ENCODE measurements at places on chromosomes 4 and X.

DNA sequence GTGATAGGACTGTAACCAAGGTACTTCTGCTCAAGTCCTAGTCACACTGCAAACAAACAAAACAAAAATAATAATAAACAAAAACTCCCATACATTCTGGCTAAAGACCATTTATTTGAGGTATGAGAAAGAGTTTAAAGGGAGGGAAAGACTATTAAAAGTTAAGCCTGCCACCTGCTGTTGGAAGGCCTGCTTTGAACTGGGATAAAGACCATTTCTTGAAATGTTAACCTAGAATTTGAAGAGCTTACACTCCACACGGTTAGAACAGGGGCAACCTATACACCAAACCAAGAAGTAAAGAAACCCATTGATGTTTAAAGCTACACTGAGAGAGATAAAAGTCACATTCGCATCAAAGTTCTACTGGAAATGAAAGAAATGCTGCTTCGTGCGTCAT is 548.7 kb upstream of the DIPK2B start:
- no peak for DNase-seq

GRCh38 chr4:110149089-110149488 is 49.3 kb downstream of the ELOVL6 start:
- DNase-seq: no peak

DNA sequence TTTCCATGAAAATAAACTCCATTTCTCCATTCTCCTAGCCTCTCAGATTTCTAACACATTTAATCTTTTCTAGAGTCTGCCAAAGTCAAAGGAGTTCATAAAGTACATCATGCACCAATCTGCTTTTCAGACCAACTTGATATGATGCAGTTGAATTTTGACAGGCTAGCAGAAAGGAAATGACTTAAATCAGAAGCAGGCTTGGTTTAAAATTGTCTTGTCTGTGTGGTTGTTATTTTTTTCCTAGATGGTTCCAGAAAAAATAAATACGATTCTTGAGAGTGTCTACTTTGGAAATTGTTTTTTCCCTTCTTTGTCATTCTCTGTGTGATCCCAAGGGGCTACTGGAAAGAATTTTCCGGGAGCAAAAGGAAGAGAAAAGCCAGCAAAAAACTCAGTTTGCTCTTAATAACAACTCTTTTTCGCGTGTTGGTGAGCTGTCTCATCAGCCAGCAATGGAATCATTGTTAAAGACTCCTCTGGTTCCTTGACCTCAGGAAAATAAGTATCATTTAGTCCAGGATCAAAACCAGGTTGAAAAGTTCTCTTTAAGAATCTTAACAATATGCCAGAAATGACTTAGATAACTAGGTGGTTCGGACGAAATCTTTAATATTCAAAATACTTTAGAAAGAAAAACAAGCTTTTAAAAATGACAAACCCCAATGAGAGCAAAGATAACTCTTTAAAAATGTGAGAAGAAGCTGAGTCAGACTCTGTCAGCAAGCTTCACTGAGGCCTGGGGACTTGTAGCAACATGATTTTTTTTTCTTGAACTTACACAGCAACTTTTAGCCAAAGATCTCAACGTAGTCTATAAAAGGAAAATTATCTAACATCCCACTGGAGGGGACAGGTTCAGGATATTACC is 49.7 kb upstream of the GAB1 start:
- DNase-seq: no peak

DNA sequence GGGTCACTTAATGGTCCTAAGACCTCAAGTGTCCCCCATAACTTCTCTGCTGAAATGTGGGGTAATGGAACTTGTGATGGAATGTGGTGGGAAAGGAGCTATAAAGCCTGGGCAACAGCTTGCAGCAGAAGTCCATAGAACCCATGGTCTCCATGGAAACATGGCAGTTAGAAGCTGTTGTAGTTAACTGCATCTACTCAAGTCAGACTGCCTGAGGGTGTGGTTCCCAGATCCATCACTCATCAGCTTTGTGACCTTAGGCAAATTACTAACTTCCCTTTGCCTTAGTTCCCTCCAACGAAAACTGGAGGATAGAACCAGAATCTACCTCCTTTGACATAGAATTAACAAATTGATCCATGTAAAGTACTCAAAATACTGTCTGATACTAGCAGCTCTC is 113.0 kb downstream of the SPATA18 start:
- no peak for DNase-seq

- no peak for DNase-seq
These were observed 129.1 kb downstream of the COL4A6 start for GRCh38 chrX:108309144-108309543.

GRCh38 chr4:113941836-113942235 is 37.6 kb downstream of the ARSJ start:
- DNase-seq: no peak

- DNase-seq: peak; percentile 31
These were observed 335.2 kb downstream of the ADAM29 start for GRCh38 chr4:175253184-175253902.

GRCh38 chr4:184217634-184218033 is at the start of gene ENPP6:
ENPP6 (minus strand) TSS chr4:184217873; CDS start chr4:184217819, 54 bp downstream.
- DNase-seq: no peak

- no peak for DNase-seq
These were observed 36.6 kb downstream of the ADRA2C start for GRCh38 chr4:3802571-3803474.

- DNase-seq: no peak
These were observed 323.5 kb downstream of the PTTG2 start for GRCh38 chr4:38283724-38284123.

DNA sequence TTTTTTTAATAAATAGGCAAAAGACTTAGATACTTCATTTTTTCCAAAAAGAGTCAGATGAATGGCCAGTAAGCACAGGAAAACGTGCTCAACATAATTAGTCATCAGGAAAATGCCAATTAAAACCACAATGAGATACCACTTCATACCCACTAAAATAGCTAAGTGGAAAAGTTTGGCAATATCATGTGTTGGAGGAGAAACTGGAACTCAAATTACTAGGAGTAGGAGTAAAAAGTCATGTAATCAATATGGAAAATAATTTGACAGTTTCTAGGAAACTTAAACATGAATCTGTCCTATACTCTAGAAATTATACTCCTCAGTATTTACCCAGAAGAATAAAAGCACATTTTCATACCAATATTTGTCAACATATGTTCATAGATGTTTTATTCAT is 449.8 kb downstream of the INPP4B start:
- no peak for DNase-seq

DNA sequence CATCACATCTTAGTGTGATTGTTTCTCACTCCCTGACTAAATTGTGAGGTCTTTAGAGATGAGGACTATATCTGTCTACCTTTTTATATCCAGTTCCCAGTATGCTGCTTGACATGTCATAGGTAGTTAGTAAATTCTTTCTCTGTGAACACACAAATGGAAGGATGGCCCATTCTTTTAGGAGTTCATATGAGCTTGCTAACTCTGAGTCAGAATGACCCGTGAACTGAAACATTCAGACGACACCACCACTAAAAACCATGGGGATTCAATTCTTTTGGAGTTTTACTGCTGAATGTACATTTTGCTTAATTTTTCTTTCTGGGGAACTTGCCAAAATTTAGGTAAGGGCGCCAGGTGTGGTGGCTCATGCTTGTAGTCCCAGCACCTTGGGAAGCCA is 13.9 kb downstream of the OFD1 start:
- no peak for DNase-seq

DNA sequence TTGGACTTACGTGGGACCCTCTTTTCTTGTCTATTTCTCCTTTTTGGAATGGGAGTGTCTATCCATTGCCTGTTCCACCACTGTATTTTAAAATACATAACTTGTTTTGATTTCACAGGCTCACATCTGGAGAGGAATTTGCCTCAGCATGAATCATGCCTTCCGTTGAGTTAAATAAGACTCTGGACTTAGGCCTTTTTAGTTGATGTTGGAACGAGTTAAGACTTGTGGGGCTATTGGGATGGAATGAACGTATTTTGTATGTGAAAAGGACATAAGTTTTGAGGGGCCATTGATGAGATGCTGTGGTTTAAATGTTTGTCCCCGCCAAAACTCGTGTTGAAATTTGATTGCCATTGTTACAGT is 66.2 kb downstream of the BEX3 start:
- no peak for DNase-seq

DNA sequence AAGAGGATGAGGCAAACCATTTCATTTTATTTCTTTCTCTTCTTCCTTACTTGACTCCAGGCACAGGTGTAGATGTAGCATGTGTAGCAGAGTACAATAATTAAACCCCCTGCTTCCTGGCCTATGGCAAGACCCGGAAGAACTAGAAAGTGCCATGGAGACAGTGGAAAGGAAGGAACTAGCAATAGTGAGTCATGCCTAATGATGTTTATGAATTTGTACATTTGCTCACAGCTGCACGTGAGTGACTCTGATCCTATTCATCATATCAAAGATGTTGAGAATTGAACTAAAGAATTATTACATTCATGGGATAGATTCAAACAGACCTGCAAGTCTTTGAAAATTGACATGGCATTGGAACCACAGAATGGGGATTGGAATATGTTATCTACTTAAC is 2233.9 kb upstream of the TENM3 start:
- no peak for DNase-seq

- DNase-seq: no peak
These were observed 271.6 kb downstream of the GRIA3 start for GRCh38 chrX:123455693-123456092.

DNA sequence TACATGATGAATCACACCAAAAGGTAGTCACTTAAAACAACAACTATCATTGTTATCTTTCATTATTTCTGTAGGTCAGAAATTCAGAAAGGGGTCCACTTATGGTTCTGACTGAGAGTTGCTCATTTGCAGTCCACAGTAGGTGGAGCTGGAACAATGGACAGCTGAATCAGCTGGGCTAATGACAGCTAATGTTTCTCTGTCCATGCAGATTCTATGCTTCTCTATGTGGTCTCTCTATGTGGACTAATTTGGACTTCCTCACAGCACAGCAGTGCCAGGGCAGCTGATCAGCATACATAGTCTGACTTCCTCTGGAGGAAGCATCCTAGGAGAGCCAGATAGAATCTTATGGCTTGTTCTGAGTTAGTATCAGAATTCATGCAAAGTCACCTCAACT is 131.7 kb upstream of the INTU start:
- no peak for DNase-seq

GRCh38 chr4:70570796-70571195 is 21.3 kb upstream of the AMBN start:
- no peak for DNase-seq

- no peak for DNase-seq
These were observed 46.1 kb upstream of the S100G start for GRCh38 chrX:16603822-16604221.

DNA sequence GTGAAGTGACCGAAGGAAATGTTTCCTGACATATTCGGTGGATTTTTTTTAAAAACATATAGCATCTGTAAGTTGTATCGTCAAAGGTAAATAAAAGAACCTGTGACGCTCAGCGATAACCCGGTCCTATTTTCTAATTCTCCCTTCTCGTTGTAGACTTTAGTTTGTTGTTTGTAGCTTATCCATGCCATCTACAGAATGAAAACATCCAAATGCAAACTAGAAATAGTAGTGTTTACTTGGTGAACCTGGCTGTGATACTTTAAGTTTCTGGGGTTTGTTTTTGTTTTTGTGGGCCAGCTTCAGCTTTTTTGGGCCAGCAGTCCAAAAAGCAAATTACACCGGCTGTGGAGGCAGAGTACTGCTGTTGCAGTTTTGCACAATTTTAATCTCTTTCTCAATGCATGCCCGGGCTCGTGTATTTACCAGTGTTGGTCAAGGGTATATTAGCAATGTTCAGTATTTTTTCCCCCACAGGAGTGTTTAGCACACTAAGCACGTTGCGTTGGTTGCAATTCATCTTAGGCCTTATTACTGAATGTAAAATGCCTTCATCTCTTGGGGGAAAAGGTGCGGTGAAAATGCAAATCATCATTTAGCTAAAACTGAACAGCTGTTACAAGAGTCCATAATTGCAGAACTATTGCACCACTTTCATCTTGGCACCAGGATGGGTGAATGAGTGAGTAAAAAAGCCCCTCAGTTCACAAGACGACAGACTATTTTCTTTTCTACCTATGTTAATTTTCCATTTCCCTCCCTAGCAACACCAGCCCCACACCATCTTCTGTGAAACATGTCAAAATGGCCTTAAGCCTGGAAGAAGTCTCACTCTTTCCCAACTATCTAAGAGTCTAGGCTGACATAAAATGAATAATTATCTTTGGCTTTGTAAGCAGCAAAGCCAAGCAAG is 1.7 kb upstream of the CNOT6L start:
- no peak for DNase-seq

DNA sequence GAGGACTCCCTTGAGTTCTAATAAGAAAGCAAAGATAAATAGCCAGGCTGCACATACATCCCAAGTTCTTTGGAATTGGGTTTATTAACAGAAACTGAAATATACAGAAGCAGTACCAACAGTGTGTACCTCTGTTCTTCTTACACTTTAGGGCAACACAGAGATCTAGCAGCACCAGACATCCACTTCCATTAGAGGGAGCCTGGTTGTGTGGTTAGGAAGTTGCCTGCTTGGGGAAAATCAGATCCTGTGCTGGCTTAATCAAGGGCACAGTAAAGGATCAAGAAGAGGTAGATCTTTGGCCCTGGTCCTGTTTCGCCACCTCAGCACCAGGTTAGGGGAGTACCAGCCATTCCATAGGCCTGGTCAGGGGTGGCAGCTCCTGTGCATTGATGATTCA is 231.1 kb upstream of the ARHGAP24 start:
- DNase-seq: peak; percentile 29

- no peak for DNase-seq
These were observed 5.0 kb downstream of the RASL11B start for GRCh38 chr4:52867163-52867562.

- DNase-seq: no peak
These were observed 66.1 kb upstream of the KLHL13 start for GRCh38 chrX:118182681-118183080.

GRCh38 chrX:28584025-28584424 is 3.2 kb upstream of the IL1RAPL1 start:
- DNase-seq: no peak

DNA sequence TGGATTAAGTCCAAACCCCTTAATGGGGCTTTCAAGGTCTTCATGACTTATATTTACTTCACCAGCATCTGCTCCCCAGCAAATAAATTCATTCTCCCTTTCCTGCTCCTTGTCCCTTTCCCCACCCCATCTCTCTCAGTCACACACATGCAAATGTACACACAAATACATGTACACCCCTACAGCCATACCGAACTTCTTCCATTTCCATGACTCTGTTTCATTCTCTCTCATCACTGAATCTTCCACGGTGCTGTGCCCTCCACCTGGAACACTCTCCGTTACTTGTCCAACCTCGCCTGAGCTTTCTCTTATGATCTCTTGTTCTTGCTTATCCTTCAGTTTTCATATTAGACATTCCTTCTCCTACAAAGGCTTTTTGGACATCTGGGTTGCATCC is 22.0 kb upstream of the RPA4 start:
- no peak for DNase-seq

DNA sequence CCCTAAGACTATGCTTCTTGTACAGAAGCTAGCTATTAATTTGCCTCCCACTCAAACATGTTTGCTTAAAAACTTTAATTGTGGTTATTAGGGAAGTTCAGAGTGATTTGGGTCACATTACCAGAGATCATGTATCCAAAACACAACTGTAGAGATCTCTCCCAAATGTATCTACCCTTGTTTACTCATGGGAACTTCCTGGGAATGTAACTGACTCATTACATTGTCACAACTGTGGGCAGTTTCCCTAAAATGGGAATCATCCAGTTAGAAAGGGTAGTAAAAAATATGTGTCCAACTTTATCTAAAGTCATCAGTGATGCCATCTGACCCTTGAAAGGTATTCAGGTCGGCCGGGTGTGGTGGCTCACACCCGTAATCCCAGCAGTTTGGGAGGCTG is 40.3 kb upstream of the GLRA3 start:
- no peak for DNase-seq
